C1 segment of cervical spinal cord (tissue), 14 donors: ENCODE measurements at places on chromosomes 12 and 14.

DNA sequence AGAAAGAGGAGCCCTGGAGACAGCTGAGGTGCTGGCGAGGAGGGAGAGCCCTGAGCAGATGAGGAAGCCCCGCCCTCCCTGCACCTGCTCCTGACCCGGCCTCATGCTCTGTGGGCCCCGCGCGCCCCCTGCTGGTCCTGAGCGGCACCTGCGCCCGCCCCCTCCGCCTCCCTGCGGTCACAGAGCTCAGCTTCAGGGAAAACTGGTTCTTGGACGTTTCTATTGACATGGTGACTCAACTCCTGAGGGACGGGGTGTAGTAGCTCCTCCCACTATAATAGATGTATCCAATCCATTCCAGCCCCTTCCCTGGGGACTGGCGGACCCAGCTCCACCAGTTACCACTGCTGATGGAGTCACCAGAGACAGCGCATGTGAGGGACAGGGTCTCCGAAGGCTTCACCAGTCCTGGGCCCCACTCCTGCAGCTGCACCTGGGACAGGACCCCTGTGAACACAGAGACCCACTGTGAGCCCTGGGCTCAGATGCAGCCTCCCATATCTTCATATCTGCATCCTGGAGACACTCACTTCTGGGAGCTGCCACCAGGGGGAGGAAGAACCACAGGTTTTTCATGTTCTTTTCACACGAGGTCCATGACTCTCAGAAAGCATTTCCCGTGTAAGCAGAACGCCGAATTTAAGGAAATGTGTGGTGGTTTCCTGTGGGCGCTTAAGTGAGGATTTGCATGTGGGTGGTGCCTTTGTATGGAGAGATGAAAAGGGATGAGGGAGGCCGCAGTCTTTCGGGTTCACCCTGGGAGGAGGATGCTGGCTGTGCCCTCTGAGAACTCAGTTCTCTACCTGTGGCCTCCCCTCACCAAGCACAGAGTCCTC is 1346.4 kb downstream of the TMEM121 start:
- DNase-seq: no peak

DNA sequence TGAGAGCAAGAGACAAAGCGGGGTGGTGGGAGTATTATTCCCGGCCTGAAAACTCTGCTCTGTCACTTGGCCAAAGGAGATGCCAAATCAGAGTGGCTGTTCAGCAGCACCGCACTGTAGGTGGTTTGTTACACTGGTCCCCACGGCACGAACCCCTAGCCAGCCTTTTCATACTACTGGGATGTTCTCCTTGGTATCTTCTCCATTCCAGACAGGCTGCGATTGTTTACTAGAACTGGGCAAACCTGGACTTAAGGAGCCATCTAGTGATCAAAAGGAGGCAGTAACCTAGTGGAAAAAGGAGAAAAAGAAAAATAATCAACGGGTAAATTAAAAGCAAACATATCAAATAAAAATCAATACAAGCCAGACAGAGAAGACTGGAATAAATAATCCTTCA is 58.9 kb upstream of the TMTC2 start:
- DNase-seq: no peak

DNA sequence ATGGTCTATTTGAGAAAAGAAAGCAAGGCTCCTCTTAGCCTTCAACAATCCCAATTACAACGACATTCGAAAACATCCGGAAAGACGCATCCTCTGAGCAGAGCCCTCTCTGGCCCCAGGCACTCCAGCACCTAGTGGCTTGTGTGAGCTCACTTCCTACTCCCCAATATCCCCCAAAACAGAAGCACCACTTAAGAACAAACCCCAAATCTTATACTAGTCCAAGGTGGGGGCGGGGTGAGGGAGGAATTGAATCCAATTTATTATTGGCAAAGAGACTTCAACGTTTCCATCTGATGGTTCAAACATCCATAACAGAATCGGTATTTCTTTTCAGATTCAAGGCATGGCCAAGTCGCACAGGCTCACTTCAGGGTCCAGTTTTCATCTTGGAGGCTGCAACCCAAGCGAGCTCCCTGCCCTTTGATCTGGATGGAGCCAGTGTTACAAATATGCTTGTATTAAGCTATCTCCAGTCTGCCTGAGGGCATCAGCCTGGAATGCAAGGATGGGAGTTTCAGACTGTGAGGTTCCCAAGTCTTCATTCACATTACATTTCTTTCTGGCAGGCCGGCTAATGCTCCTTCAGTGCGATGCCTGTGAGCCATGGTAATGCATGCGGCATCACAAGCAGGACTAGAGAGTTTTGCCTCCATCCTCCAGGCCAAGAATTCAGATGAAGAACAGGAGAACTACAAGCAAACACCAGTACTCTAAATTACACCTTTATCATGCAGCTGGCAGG is 132.5 kb upstream of the FOXN3 start:
- no peak for DNase-seq

DNA sequence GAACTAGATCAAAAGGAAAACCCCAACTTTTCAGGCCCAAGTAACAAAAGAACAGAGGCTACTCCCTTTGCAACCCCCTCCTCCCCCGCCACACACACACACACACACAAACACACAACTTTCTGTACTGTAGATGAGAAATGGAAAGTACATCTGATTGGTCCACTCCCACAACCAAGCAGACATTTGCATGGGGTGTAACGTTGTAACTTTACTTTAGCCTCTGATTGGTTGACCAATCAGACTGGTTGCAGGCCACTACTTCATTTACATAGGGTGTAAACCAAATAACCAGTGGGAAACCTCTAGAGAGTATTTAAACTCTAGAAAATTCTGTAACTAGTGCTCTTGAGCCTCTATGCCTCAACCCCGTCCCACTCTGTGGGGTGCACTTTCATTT is 425.5 kb downstream of the GXYLT1 start:
- DNase-seq: no peak

DNA sequence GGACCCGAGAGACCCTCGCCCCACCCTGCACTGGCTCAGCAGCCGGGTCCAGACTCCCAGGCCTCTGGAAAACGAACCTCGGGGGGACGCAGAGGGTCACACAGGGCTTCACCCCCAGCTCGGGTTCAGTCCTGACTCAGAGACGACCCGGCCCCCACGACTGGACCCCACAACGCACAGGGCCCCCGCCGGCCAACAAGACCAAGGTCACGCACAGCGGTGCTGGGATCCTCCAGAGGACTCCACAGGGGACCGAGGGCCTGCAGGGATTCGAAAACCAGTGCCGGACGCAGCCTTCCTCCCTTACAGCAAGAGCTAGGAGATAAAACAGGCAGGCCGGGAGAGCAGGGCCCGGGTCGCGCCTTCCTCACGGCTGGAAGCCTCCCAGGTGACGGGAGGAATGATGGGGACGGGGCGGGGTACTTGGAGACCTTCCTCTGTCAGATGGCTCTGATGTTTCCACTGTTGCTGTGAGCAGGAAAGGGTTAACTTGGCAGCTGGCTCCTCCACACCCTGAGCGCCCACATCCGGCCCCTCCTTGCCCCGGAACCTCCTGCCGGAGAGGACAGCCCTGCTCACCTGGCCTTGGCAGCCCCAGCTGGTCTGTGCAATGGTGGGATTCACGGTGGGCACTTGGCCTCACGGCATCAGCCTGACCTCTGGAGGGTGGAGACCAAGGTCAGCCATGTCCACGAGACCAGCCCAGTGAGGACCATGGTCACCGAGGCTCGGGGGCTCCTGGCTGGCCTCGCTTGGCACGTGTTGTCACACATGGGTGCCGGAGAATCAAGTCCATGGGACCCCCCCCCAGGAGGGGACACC is 46.2 kb downstream of the GALNT9 start:
- DNase-seq: no peak

DNA sequence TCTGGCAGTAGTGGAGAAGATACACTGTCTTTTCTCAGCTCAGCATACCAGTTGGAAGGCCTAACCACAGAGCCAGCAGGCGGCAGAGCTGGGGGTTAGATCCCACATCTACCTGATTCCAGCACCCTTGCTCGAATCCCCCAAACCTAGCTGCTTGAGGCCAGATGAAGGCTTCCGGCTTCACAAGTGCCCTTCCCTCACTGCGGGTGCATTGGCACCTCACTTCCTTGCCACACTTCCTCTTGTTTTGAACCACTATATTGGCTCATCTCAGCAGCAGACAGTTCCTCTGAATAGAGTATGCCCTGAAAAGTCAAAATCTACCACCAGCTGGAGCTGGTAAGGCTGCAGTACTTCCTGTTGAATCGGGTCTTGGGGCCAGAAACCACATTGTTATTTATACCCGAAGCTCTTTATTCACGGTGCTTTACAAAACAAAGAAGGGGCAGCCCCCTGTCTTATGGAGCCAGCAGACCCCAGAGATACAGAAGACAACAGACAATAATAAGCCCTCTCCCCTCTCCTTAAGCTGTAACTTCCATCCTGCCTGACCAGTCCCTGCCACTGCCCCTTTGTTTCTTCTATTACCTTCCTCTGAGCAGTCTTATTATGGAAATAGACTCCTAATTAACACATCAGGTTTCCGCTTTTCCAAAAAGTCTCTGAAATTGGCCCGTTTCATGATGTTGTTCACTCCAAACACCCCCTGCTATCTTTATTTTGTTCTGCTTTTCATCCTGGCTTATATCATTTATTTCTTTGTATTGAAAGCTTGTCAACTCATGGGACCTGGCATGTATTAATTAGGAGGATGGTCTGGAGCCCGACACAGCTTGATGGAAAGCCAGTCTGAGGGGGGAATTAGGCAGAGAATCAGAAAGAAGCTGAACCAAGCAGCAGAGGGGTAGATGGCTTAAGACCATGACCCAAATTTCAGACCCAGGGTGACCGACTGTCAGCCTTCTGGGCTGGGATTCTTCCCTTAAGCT is 233.5 kb downstream of the EFCAB11 start:
- DNase-seq: no peak

DNA sequence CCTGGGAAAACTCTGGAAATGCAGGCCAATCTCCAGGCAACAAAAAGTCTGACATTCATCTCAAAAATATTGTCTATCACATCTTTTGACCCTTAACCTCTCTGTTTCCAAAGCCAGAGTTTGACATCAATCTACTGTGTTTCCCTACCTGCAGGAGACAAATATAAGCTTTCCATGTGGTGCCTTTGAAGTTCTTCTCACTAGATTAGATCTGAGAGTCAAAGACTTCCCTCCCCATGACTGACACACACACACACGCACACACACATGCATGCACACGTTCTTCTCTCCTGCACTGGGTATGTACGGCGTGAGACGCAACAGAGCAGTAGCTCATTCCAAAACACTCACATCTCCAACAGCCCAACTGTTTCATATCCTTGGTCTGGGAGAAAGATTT is 8.1 kb upstream of the ITPR2 start:
- DNase-seq: no peak

DNA sequence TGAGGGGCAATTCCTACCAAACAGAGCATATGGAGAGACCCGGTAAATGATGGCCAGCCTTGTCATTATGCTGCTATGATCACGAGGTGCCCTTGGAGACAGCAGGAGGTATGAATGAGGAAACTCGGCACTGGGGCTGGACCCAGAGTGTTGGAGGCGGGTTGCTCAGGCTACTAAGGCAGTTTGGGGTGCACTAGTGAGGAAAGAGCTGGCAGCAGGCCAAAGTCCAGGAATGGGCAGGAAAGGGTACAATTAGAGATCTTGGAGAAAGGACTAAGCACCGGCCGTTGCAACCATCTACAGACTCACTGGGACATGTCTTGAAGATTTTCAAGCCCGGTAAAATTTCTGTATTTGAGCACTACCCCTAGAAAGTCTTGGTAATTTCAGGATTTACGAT is 54.3 kb downstream of the CD9 start:
- no peak for DNase-seq
